ENCODE measurements at places on chromosomes 16 and 17. TPM values are rescaled to one million over a fixed set of nuclear protein-coding genes. Genes with fewer than 3 reads are reported as not detected.

Gene WSCD1
- total RNA-seq: 2.9 TPM

Gene PITPNM3
- 1.8 TPM for total RNA-seq

Gene CLEC3A
- not detected for total RNA-seq

Gene NACA2
- total RNA-seq: not detected

Gene CDIPT
- total RNA-seq: 53.1 TPM

Gene IGF2BP1
- total RNA-seq: 1.2 TPM

Gene LGALS9C
- total RNA-seq: 0.18 TPM

Gene TRAF7
- 44.2 TPM for total RNA-seq

Gene SPNS2
- total RNA-seq: 11.4 TPM

Gene G6PC1
- total RNA-seq: 440 TPM

Gene HSD17B1
- total RNA-seq: 1.3 TPM

Gene KRT17
- not detected for total RNA-seq
